ENCODE measurements at places on chromosomes 2 and 18.
A peak's percentile ranks its signal among the peaks of the same experiment; 100 is the strongest.

DNA sequence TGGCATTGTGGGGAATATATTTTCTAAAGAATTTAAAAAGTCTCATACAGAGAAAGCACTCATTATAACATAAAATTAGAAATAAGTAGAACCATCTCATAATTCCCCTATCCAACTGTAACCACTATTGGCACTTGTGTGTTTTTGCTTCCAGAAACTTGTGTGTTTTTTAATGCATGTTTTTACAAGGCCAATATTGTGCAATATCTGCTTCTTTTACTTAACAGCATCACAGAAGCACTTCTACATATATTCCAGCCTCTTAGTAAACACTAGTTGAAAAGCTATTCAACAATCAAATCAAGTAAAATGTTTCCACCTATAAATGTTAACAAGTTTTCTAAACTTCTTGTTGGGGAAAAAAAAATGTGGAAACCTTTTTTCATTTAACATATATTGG is 132.7 kb downstream of the LRP2 start:
- no peak for DNase-seq
- H3K36me3 ChIP-seq, result no peaks in the 10 kb centered on the region
- no peak overlapping the region for H3K27ac ChIP-seq

DNA sequence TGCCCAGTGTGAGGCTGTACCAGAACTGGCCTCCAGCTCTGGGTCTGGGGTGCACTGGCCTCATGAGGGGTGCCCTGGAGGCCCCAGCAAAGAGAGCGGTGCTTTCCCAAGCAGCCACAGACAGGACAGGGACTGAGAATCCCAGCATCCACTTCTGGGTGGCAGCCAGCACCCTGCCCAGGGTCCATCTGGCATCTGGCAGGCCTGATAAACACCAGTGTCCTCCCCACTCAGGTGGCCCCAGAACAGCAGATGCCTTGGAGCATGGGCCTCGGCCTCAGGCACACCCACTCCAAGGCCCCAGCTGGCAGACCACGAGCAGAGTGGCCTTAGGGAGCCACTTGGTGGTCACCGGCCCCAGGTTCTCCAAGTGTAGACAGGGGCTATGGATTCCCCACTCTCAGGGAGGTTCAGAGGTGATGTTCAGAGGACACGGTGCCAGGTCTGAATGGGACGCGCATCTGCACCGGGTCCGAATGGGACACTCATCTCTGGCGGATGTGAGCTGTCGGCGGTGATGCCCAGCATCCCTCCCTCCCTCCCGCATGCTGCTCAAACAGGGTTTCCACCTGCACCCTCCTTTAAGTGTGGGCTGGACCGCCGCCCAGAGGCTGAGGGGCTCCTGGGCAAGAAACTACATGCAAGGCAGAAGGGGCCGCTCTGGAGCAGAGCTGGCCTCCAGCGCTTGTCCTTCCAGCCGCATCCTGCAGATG is 82.2 kb upstream of the GPC1 start:
- no peak overlapping the region for H3K4me3 ChIP-seq
- no peaks in the 10 kb centered on the region for H3K27me3 ChIP-seq
- DNase-seq, result no peak

GRCh38 chr2:166375736-166376487 is at the start of gene SCN9A:
TSS of gene SCN9A (minus strand) at chr2:166375944. CDS start at chr2:166311756, 64,188 bp downstream.
- DNase-seq, result no peak
- H3K4me3 ChIP-seq, result peak within 1 kb of the TSS; percentile 83
- H3K36me3 ChIP-seq, result no peaks in the 10 kb centered on the region
- peaks cover 16% of the 10 kb centered on the region for H3K4me1 ChIP-seq
- no peak within 1 kb of the TSS for H3K27ac ChIP-seq
- H3K27me3 ChIP-seq, result peaks cover 44% of the 10 kb centered on the region

- no peaks in the 10 kb centered on the region for H3K27me3 ChIP-seq
- peaks cover 77% of the 10 kb centered on the region for H3K4me1 ChIP-seq
- peak overlapping the region; percentile 99 for H3K27ac ChIP-seq
- peaks cover 3% of the 10 kb centered on the region for H3K36me3 ChIP-seq
Measured at GRCh38 chr2:234425639-234426603, 71.0 kb downstream of the ARL4C start.

DNA sequence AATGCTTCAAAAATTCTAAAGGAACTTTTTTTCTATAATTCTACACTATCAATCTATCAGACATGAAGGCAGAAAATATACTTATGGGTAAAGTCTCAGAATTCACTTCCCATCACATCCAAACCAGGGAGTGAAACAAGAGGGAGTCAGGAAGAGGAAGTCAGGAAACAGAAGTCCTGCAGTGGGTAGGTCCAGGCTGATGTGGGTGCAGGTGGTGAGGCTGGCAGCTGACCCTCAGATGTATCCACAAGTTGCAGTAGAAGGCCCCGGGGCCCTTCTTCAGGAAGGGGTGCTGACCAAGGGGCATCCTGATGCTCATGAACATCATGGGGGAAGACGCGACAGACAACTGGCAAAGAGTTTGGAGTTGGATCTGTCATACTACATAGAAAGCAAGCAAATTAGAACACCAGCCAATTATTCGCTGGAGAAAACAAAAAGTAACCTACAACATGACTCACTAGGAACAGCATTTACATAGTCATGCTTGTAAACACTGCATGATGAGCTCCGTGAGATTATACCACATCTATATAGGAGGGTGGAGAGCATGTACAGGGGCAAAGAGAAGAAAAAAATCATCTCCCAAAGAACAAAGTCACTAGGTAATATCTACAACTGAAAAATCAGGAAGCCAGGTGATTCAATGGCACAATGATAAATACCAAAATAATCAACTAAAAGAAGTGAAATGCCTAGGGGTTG is 4.2 kb downstream of the UXS1 start:
- H3K27ac ChIP-seq, result no peak overlapping the region
- no peak overlapping the region for H3K4me3 ChIP-seq

DNA sequence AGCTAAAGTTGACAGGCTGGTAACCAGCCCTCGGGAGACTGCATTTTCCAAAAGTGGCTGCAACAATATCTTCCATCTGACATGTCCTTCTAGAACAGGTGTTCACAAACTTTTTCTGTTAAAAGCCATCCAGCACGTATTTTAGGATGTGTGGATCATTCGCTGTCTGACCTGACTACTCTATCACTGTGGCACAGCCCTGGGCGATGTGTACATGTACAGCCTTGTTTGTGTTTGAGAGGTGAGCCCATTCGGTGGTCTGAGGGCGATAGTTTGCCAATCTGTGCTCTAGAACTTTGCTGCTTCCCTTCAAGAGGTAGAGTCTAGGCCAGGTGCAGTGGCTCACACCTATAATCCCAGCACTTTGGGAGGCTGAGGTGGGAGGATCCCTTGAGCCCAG is 166.2 kb downstream of the TGIF1 start:
- H3K4me1 ChIP-seq, result peaks cover 5% of the 10 kb centered on the region
- H3K27me3 ChIP-seq, result no peaks in the 10 kb centered on the region
- DNase-seq, result no peak
- no peak overlapping the region for H3K4me3 ChIP-seq
- no peaks in the 10 kb centered on the region for H3K36me3 ChIP-seq

DNA sequence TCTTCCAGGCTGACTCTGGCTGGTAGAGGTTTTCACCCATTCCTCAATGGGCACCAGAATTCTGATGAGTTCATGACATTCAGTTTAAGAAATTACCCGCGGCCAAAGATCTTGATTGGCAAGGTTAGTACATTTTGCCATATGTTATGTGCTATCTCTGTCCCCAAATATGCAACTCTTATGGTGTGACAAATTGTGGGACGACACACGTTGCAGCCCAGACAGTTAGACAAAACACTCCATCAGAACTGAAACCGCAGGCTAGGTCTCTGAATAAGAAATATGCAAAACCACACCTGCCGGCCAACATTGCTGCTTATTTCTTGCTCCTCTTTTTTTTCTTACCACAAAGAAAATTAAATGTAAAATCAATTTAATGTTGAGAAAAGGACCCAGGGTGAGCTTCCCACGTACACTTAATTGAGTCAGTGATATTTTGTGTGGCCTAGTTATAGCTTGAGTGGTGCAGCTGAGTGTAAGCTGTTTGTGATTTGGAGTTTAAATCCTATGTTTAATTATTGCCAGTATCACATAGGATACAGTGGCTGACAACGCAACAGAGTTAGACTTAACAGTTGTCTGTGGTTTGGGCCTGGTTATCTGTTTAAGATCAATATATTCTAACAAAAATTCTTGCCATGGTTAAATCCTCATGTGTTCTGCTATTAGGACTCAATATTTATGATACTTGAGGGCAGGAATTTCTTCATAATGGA is 35.7 kb upstream of the LTBP1 start:
- no peaks in the 10 kb centered on the region for H3K36me3 ChIP-seq
- no peak overlapping the region for H3K4me3 ChIP-seq

- no peak overlapping the region for H3K27ac ChIP-seq
- no peak overlapping the region for H3K4me3 ChIP-seq
- H3K36me3 ChIP-seq, result no peaks in the 10 kb centered on the region
- peaks cover 5% of the 10 kb centered on the region for H3K4me1 ChIP-seq
- H3K27me3 ChIP-seq, result peaks cover 10% of the 10 kb centered on the region
Measured at GRCh38 chr2:119724656-119725485, 34.9 kb upstream of the PTPN4 start.

- no peak for DNase-seq
- peaks cover 5% of the 10 kb centered on the region for H3K4me1 ChIP-seq
- peaks cover 3% of the 10 kb centered on the region for H3K36me3 ChIP-seq
- H3K27me3 ChIP-seq, result peaks cover 83% of the 10 kb centered on the region
- H3K4me3 ChIP-seq, result no peak overlapping the region
Measured at GRCh38 chr2:176107731-176108181, 676 bp downstream of the HOXD11 start.

DNA sequence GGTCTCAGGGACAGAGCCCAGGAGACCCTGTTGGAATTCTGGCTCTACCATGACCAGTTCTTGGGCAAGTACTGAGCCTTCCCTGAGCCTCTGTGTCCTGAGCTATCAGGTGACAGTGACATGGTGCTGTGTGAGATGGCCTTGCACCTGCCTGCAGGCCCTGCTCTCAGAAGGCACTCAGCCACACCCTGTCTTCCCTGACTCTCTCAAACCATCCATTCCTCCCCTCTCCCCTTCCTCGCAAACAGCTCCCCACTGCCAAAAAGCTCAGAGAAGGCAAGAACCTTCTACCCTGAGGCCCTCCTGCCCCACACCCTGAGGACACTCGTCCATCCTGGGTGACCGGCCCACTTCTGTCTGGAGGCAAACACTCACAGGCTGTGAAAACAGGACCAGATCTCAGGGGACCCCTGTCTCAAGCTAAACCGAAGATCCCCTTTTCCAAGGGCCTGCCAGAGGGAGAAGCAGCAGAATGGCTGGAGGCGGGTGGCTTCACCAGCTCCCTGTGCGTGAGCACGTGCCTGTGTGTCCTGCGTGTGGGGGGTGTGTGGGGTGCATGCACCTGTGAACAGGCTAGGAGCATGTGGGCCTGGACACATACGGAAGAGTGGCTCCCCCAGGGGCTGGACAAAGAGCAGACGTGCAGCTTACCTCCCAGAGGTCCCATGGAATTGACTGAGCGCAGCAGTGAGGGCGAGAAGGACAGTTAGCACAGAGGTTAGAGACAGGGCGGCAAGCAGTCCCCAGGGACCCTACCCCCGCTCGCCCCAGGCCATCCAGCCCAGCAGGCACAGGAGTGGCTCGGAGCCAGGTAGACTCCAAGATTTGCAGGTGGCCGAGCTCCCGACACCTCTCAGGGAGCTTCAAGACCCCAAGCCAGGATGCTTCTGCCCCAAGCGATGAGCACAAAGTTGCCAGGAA is 53.9 kb downstream of the BIN1 start:
- H3K36me3 ChIP-seq, result peaks cover 12% of the 10 kb centered on the region
- no peaks in the 10 kb centered on the region for H3K27me3 ChIP-seq
- H3K4me1 ChIP-seq, result no peaks in the 10 kb centered on the region
- DNase-seq, result no peak

DNA sequence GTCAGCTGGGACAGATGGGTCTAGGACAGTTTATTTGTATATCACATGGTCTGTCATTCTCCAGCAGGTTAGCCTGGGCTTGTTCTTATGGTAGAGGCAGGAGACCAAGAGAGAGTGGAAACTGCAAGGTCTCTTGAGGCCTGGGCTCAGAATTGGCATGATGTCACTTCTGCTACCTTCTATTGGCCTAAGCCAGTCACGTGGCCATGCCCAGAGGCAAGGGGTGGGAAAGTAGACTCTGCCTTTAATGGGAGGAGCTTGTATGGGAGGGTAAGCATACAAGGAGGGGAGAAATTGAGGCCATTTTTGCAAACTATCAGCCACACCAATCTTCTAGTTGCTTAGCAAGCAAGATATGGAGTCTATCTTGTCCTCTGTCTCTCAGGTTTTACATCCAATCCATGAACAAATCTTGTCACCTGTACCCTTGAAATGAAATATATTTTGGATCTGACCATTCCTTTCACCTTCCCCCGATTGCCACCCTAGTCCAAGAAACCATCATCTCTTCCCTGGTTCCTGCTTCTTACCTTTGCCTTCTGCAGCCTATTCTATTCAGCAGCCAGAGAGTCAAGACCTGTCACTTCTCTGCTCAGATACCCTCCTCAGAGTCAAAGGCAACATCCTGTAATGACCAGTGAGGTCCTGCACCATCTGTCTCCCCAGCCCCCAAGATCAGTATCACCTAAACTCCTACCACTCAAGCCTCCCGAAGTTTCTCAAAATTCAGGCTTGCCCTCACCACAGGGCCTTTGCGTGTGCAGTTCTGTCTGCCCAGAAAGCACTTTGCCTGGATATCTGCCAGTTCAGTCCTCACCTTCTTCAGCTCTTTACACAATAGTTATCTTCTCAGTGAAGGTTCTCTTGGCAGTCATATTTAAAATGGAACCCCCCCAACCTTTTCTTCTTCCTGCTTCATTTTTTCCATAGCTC is 240.0 kb downstream of the LOXHD1 start:
- no peaks in the 10 kb centered on the region for H3K4me1 ChIP-seq
- no peaks in the 10 kb centered on the region for H3K27me3 ChIP-seq
- no peak overlapping the region for H3K27ac ChIP-seq
- H3K36me3 ChIP-seq, result no peaks in the 10 kb centered on the region
- no peak overlapping the region for H3K4me3 ChIP-seq

DNA sequence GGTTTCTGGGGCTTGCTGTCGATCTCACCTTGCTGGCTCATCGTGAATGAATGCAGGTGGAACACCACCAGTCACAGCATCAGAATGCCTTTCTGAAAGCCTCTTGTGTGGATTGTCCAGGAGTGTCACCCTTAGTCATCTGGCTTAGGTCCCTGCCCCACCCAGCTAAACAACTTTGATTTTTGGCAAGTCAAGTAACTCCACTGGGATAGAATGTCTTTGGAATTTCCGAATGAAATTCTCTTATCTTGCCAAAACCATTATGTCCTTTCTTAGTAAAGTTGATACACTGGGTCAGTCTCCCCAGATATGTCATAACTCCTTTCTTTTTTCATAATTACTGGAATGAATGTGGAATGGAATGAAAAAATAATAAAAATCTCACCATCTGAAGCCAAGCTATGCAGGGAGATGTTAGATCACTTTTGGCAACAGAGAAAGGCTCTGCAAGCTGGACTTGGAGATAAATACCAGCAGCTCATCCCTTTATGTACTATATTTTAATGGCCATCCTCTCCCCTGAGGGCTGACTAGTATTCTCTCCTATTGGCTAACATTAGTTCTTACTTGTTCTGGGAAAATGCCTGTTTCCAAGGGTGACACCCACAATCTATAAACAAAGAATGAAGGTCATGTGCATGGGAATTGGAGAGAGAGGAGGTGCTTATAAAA is 35.4 kb downstream of the INSIG2 start:
- H3K4me1 ChIP-seq, result no peaks in the 10 kb centered on the region
- H3K27me3 ChIP-seq, result peaks cover 32% of the 10 kb centered on the region
- no peak overlapping the region for H3K27ac ChIP-seq
- DNase-seq, result no peak
- no peaks in the 10 kb centered on the region for H3K36me3 ChIP-seq

Measured in T-helper 2 cell treated with Interferon-gamma antibody and Interleukin-4, amounts not matched to agents 5 μg/mL and 100 μg/mL, for 36 hours (primary cell).